ENCODE measurements at places on chromosomes 16 and 17.

DNA sequence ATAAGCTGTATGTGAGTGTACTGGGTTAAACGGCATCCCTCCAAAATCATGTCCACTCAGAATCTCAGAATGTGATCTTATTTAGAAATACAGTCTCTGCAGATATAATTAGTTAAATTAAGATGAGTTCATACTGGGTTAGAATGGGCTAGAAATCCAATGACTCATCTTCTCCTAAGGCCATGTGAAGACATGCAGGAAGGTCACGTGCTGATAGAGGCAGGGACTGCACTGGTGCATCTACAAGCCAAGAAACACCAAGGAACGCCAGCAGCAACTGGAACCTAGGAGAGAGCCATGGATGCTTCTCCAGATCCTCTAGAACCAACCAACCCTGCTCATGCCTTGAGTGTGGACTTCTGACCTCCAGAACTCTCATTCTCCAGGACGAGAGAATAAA lies 241.0 kb downstream of the XYLT1 start:
- no peak for DNase-seq

DNA sequence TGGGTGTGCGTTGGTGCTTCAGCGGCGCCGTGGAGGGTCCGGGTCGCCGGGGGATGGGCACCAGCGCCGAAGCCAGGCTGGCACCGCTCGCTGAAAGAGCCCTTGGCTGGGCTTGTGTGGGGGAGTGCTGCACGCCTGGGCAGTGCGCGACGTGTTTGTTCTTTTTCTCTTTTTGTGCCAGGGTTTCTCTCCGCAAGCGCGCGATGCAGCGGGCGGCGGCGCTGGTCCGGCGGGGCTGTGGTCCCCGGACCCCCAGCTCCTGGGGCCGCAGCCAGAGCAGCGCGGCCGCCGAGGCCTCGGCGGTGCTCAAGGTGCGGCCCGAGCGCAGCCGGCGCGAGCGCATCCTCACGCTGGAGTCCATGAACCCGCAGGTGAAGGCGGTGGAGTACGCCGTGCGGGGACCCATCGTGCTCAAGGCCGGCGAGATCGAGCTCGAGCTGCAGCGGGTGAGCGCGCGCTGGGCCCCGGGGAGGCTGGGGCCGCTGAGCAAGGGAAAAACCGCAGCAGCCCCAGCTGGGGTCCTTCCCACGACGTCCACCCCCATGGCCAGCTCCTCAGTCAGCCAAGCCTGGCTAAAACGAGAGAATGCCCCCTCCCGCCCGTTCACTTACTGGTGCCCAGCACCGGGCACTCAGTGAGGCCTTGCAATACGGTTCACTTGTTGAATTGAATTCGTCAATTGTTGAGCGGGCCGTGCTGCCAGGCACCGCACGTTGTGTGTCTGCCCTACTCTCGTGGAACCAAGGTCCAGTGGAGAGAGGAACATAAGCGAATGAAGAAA lies 541 bp downstream of the GPT2 start:
- no peak for DNase-seq

DNA sequence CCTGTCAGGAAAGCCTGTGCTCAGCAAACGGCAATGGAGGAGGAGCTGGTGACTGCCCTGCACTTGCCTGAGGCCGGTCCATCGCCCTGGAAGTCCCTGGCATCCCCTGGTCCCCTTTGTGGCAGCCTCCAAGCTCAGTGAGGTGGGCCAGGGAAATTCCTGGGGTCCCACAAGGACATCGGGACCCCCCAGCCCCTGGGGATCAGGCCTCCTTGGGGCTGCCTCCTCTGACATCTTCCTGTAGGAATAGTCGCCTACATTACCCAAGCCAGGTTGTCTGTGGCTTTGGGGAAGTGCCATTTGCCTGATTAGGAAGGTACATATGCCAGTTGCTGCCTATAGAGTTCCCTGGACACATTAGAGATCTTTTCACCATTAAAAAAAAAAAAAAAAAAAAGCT lies 7.1 kb upstream of the KRT9 start:
- no peak for DNase-seq

GRCh38 chr17:7294614-7295153 lies at the start of gene YBX2:
TSS of gene YBX2 (minus strand) at chr17:7294639. CDS start at chr17:7294500, 139 bp downstream.
- DNase-seq = no peak

DNA sequence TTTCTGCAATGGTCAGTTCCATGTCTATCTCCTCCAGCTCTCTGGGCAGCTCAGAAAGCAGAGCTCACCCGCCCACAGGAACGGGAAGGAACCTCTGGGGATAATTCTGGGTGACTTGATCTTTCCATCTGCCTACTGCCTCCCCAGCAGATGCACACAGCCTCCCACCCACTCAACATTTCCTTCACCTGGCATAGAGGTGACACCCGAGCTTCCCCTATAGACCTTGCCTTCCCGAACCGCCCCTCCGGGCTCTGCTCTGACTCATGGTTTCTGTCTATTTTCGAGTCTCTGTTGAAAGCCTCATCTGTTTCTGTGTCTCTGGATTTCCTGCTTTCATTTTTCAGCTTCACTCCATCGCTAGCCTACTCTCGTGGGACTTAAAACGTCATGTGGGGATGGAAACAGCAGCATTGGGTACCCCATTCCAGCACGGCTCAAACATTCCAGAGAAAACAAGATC lies 11.4 kb downstream of the GGA3 start:
- no peak for DNase-seq

Data from RCC 7860 (cell line).